ENCODE measurements at places on chromosomes 6 and 20.

DNA sequence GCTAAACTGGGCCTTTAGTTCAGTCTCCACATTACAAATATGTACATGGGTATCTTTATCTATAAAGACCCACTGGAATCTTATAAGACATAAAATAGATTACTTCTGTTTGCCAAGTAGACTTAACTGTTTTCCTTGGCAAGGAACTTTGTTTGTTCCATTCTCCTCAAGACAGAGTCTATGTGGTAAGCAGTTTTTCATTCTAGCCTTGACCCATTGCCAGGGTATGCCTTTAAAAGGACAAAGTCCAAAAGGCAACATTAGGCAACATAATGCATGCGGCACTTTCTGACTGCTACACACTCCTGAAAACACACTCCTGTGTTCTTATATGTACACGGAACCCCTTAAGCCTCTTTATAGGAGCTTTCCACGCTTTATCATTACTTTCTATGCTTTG lies 20.4 kb downstream of the VNN1 start:
- DNase-seq, result no peak

DNA sequence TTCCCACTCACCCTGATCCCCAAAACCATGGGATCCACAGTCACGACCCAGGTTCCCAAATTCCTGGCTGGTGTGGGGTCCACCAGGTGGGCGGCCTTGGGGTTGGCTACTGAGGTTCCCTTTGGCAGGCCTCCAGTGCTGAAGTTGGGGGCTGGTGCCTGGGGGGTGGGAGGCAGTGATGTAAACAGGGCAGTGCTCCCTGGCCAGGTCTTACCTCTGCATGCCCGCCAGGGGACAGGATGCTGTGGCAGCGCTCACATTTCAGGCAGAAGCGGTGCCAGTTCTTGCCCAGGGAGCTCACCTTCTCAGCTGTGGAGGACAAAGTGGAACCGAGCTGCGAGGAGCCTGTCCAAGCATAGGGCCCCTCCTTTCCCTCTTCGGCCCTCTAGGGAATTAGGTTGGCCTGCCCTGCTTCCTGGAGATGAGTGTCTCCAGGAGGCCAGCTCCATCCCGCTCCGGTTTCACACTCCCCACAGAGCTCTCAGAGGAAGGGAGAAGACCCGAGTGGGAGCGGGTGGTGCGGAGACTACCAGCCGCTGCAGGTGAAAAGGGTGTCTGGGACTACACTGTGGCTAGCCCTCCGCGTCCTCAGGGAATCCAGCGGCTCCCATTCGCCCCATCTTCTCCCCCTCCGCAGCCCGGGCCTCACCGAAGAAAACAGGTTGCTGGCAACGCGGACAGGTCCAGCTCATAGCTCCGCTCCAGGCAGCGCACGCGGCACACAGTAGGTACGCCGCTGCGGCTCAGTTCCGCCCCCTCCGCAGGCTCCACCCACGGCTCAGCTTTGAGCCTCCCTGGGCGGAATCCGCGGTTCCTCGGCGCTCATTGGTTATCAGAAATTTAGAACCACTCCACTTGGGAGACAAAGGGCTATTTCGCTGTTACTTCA lies at the start of gene CRIP3:
Gene CRIP3, minus strand, starts transcription at position 726 of the 889 bp plus-strand sequence. Its CDS starts 34 bp downstream, at position 692.
- DNase-seq, result no peak

- peak; percentile 84 for DNase-seq
Observed at GRCh38 chr20:15241681-15242080, 904.3 kb upstream of the FLRT3 start.

GRCh38 chr6:136921936-136922684 lies at the start of gene SLC35D3:
Gene SLC35D3 (plus strand): TSS chr6:136922301. CDS start chr6:136922429, 128 bp downstream.
- no peak for DNase-seq

- no peak for DNase-seq
Observed at GRCh38 chr20:61861054-61861841, 204.4 kb downstream of the TAF4 start.

- no peak for DNase-seq
Observed at GRCh38 chr6:15194453-15194852, 51.4 kb upstream of the JARID2 start.

DNA sequence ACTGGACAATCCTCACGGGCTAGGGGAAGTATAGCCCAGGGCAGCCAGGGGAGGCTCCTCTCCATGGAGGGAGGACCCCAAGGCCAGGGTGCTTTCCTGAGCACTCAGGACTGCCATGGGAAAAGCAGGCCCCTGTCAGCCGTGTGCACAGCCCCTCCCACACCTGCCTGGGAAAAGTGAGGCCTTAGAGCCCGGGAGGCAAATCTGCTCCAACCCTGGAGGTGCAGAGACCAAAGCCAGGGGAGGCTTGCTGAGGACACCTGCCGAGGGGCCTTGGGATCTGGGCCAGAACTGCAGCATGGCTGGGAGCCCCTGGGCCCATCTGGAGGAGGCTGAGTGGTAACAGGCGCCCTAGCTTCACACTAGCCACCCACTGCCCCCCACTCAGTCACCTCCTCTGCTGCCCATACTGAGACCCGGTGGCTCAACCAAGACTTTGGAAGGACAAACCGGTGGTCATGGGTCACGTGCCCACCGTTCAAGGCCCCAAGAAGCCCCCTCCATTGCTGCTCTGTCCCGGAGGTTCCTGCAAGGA lies 55.2 kb downstream of the YTHDF1 start:
- no peak for DNase-seq

- no peak for DNase-seq
Observed at GRCh38 chr20:53972179-53972578, 98.2 kb downstream of the BCAS1 start.

DNA sequence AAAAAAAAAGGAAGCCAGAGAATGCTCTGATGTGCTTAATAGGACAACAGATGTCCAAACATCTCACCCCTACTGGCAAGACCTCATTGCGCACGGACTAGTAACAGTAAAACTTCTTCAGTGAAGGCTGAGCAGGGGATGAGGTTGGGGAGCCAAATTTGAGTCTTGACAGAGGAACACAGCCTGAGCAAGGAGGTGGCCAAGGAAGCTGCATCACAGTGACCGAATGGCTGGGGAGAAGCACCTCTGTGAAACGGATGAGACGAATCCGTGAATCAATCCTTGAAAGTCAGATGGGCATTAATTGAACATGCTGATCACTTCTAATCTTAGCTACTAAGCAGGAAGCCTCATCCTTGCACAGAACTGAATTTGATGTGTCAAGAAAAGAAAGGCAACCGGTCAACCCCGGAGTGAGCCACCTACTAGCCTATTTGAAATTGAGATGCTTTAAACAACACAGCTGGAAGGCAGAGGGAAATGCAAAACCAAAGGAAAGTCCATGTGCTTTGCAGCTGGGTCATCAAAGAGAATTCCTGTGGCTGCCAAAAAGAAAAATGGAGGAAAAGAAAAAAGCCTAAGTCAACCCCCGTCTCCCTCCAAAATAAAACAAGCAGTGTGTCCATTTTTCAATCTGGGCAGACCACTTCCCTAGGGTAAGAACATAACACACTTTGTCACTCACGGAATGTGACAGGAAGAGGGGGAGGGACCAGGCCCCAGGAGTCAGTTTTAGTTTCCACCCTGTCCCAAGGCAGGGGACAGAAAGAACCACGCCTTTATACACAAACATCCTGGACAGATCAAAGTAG lies 29.5 kb downstream of the PXDC1 start:
- no peak for DNase-seq

- no peak for DNase-seq
Observed at GRCh38 chr6:144339859-144340452, 54.8 kb downstream of the UTRN start.

Measured in COLO829 (cell line).